AG10803 (cell line): ENCODE measurements at places on chromosomes 2 and 18.
A peak's percentile ranks its signal among the peaks of the same experiment; 100 is the strongest.

- DNase-seq = no peak
Measured at GRCh38 chr2:20565623-20566236, 85.2 kb downstream of the HS1BP3 start.

- no peak for DNase-seq
Measured at GRCh38 chr2:139721411-139721995, 941.3 kb upstream of the NXPH2 start.

- no peak for DNase-seq
Measured at GRCh38 chr2:192555740-192556139, 361.0 kb upstream of the TMEFF2 start.

DNA sequence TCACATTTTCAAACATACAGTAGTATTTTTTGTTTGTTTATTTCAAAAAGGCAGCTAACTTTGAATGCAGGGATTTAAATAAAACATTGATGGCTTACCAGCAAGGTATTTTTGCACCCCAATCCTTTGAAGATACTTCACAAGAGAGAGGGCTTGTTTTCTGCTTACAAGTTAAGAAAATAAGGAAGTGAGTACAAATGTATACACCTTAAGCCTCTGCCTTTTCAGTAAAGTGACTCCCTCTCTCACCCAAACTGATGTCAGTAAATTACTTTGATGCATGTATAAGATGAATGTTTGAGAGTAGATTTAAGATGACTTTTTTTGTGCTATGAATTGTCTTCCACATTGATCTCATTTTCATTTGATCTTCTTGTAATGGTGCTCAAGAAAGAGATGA is 820.0 kb downstream of the CPS1 start:
- DNase-seq = no peak

GRCh38 chr2:88147145-88147544 is 19.3 kb upstream of the FABP1 start:
- no peak for DNase-seq

DNA sequence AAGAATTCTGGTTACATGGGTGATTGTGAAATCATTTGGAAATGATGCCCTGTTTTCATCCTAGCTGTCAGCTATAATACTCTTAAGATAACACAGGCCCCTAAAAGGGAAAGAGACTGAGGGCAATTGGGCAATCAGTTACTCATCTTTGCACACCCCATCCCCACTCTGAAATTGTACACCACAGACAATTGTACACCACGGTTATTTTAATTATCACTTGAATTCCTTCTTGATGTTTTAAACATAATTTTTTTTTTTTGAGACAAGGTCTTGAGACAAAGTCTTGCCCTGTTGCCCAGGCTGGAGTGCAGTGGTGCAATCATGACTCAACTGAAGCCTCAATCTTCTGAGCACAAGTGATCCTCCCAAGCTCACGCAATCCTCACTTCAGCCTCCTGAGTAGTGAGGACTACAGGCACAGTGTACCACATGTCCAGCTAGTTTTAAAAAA is 862.4 kb upstream of the ACVR2A start:
- DNase-seq = peak; percentile 98

DNA sequence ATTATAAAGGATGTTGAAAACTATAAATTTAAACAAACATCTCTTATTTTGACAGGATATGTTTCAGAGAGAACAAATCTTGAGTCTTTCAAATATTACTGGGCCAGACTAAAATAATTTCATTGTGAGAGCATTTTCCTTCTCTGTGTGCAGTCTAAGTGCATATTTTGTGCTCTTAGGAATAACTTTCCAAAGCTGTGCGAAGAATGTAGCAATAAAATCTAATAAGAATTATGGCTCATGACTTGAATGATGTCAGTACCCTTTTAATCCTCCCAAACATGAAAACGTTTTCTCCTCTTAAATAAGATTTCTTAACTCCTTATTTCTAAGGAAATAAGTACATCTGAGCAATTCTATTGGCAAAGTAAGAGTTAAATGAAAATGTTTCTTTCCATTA is 76.2 kb upstream of the EFEMP1 start:
- DNase-seq = peak; percentile 33

DNA sequence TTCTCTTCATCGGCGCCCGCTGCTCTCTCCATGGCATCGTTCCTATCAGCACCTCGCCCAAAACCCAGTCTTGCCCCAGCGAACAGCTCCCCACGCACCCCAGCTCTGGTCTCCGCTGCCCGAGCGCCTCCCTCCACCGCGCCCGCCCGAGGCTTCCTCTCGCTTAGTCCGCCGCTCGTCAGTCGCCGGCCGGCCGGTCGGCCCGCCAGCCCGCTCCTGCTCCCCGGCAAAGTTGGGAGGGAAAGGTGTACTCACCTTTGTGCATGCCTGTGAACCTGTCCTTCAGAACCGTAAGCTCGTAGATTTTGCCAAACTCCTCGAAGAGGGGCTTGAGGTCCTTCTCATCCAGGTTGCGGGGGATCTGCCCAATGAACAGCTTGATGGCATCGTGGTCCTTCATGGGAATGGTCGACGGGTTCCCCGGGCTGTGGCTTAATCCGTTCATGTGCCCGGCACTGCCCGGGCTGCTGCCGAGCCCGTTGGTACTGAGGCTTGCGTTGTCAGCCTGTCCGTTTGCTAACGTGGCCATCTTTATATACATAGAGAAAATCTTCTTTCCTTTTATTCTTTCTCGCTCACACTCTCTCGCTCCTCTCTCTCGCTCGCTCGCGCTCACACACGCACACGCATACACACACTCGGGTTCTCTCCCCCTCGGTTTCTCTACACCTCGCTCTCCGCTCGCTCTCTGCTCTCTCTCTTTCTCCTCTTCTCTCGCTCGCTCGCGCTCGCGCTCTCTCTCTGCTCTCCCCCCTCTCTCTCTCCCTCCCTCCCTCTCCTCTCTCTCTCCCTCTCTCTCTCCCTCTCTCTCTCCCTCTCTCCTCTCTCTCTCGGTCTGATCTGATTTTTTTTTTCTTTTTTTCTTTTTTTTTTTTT is at the start of gene CELF4:
CELF4 (minus strand) TSS at position 698 of the 876 bp plus-strand sequence.
- no peak for DNase-seq

- DNase-seq = peak; percentile 45
Measured at GRCh38 chr18:79939096-79939495, 12.4 kb downstream of the SLC66A2 start.

DNA sequence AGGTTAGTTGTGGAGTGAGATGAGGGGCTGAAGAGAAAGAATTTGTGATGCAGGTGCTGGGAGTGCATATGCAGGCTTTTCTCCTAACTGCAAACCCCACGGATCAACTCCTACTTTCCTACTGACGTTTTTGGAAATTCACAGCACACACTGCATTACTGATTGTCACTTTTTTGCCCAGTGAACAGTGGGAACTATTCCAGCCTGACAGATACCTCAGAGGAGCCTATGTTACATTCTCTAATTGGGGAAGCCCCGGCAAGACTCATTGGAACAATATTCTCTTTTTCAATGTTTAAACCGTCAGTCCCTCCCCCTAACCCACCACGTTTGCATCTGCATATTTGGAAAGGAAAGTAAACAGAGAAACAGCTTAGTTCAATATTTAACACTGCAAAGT is 126.2 kb downstream of the DPP4 start:
- no peak for DNase-seq

- DNase-seq = peak; percentile 63
Measured at GRCh38 chr18:80176334-80177073, 67.4 kb downstream of the ADNP2 start.

- no peak for DNase-seq
Measured at GRCh38 chr2:219045937-219046550, 4.7 kb upstream of the CFAP65 start.

DNA sequence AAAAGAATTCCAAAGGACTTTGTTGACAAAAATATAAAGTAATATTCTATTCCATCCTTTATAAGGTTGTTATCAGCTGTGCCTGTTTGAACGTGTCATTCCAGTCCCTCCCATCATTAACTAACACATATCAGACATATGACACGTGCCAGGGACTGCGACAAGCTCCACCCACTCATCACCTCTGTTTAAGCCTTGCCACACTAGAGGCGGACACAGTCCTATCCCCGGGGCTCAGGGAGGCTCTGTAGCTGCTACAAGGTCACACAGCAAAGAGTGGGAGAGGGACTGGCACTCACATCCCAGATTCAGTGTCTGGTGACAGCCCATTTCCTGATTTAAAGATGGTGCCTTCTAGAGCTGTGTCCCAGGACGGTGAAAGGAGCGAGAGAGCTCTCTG is 30.0 kb downstream of the TBC1D8 start:
- DNase-seq = no peak

GRCh38 chr2:138018866-138019688 is 54.8 kb downstream of the HNMT start:
- no peak for DNase-seq

DNA sequence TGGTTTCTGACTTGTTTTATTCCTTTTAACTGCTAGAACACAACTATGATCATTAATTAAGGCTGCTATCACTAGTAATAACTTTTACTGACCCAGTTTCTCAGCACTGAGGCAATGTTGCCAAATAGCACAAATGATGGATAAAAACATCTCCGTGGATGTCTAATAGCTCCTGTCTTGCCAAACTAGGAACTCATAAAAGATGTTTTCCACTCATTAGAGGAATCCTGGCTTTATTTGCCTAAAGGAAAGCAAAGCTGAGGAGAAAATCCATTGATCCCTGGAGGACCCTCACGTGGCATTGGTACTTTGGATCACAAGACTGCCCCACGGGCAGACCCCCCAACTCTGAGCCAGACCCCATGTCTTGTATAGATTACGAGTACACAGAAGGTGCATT is 96.1 kb upstream of the ZNF397 start:
- no peak for DNase-seq

GRCh38 chr18:58534535-58535301 is 94.2 kb downstream of the ALPK2 start:
- DNase-seq = no peak

DNA sequence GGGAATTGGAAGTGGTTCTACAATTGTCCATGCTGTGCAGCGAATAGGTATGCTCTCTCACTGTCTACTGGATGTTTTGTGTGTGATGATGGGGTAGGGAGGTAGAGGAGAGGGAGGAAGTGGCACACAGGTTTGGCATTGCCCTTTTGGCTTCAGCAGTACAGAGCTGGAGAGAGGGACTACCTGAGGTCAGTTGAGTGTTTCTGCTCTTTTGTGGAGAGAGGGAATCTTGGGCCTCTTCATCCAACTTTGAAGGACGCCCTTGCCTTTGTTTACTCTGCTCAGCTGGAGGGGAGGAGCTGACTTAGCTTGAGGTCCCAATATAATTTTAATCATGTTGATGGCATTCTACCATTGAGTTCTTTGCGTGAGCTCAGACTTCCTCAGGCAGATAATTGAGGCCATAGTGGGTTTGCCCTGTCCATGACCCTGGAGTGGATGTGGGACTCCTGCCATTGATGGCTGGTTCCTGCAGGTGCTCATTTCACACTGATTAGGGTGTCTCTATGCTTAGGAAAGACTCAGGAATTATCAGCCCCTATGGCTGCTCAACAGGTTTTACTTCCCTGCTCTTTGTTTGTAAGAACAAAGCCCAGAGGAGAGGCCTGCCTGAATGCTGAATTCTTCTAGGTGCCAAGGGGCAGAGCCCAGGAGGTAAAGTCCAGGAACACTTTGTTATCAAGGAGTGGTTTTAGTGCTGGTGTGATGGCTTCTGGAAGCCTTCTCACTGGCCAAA is 7.2 kb downstream of the RPIA start:
- no peak for DNase-seq

- DNase-seq = no peak
Measured at GRCh38 chr2:211545582-211545981, 989.2 kb downstream of the CPS1 start.

DNA sequence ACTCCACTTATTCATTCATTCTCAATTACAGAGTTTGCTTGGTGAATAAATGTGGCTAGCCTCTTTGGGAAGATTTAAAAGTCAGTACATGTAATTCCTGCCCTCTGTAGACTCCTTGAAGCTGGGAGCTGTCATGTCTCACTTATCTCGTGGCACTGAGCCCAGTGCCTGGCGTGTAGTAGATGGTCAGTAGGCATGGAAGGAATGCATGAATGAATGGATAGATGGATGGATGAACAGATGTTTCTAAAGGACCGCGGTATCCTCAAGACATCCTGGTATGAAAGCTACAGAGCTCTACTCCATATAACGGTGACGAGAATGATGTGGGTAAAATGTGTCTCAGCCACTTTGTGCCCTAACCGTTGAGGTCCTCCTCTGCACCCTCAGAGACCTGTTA is 83.0 kb downstream of the MARCO start:
- no peak for DNase-seq
